ENCODE measurements at places on chromosomes 1 and 21.

DNA sequence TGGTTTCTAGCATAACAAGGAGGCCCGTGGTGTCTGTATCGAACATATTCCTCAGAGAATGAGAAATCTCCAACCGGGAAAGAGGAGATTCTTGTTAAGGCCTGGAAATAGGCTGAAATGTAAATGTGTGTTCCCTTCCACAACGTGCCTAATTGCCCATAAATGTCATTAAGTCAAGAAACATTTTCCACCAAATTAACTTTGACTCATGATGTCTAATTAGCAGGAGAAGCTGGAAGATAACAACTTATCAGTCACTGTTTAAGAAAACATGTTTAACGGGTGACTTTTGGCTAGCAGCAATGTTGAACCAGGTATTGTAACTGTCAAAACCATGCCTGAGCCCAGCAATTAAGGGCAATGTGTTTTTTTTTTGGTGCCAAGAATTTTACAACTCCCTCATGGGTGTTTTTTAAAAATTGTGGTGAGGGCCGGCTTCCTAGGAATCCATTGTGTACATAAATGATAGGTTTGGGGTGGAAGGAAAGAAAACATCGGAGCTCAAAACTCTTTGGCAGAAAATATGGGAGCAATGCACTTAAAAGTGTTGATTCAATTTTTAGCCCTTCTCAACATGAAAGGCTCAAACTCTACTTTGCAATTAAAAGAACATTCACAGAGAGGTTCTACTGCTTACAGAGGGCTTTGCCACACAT, 67.0 kb downstream of the OLIG1 start:
- DNase-seq, result no peak

- no peak for DNase-seq
Measured at GRCh38 chr21:44006656-44007055, 5.5 kb upstream of the TRAPPC10 start.

GRCh38 chr1:47998396-47998990, 1.3 kb upstream of the TRABD2B start:
- DNase-seq, result no peak

- DNase-seq, result no peak
Measured at GRCh38 chr21:23496729-23497128, 2110.6 kb downstream of the MRPL39 start.

GRCh38 chr1:60731321-60731720, 351.0 kb upstream of the NFIA start:
- DNase-seq, result no peak

DNA sequence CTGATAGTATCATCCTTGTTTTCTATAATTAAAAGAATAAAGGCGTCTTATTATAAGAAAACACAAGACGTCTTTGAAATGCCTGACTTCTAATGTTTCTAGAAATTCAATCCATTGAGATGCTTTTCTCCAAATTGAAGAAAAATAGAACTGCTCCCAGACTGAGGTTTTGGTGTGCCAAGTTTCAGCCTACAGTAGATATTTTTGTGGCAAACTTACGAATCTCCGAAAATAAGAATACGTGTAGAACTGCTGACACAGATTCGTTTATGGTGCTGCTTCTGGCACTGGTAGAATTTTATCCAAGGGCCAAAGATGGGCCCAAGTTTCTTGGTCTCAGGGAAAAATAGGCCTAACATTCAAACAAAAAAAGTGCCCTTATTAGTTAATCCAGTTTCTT, 554.5 kb upstream of the NR5A2 start:
- no peak for DNase-seq

DNA sequence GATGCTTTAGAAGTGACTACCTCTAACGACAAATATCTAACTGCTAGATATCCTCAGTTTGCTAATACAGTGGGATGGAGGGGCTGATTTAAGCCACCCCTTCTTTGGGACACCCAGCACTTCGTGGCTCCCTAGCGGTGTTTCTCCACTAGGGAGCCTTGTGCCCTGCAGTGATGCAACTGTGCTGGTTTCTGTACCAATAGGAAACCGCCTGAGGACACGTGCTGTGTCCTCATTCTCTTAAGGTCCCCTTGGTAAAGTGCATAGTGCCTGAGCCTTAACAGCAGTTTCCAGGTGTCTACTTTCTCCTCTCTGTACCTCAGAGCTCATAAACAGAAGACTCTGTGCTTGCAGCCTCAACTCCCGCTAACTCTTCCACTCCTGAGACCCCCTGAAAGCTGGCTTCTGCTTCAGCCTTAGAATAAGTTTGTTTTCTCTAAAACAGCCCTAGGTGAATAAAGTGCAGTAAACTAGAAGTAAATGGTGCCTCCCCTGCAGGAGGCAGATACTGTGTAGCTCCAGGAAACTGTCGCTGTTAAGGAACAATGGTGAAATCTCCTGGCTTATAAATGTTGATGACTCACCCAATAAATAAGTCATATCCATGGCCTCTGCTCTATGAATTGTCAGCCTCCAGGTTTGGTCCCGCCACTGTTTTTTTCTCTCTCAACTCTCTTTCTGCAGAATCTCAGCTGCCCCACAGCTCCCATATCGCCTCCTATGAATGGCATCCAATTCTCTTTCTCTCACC, 130.4 kb downstream of the AK5 start:
- DNase-seq, result no peak

GRCh38 chr1:94562519-94563260, 21.1 kb upstream of the F3 start:
- DNase-seq, result no peak

GRCh38 chr1:228851193-228851592, 115.9 kb downstream of the RHOU start:
- no peak for DNase-seq

DNA sequence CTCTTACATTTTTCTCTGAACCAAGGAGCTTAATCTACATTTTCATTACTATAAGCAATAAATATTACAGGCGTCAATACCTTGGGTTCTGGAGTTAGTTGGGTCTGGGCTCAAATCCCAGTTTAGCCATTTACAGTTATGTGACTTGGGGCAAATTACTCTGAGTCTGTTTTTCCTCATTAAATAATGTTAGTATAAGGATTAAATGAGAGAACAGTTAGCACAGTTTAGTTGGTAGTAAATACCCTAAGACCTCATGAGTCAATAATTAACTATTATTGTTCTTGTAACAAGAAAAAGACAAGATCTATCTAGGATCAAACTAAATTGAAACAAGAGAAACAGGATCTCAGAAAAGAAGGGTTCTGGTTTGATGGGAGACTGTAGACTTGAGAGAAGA, 4.6 kb downstream of the C1orf116 start:
- DNase-seq, result no peak

GRCh38 chr1:151976858-151977257, 16.8 kb downstream of the S100A10 start:
- DNase-seq, result no peak

- DNase-seq, result no peak
Measured at GRCh38 chr21:43873673-43874072, 8.7 kb downstream of the AGPAT3 start.

GRCh38 chr21:25385341-25385740, 221.9 kb downstream of the MRPL39 start:
- DNase-seq, result no peak

- no peak for DNase-seq
Measured at GRCh38 chr21:15686506-15686905, 43.3 kb upstream of the USP25 start.

GRCh38 chr1:6971048-6971447, 185.8 kb downstream of the CAMTA1 start:
- no peak for DNase-seq

DNA sequence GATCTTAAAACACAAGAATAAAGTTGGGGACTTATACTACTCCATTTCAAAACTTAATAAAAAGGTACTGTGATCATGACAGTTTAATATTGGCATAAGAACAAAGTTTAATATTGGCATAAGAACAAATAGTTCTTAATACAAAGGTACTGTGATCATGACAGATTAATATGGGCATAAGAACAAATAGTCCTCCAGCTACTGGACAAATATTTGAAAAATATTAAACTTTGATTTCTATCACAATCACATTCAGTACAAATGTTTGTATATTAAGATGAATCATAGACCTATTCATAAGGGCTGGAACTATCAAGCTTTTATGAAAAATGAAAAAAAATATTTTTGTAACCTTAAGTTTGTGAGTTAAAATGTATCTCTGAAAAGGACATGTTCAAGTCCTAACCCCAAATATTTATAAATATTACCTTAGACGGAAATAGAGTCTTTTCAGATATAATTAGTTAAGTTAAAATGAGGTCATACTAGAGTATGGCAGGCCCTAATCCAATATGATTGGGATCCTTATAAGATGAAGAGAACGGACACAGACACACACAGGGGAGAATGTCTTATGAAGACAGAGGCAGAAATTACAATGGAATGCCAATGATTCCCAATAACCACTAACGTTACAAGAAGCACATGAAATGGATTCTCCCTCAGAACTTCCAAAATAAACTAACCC, 79.1 kb upstream of the RGS1 start:
- no peak for DNase-seq

DNA sequence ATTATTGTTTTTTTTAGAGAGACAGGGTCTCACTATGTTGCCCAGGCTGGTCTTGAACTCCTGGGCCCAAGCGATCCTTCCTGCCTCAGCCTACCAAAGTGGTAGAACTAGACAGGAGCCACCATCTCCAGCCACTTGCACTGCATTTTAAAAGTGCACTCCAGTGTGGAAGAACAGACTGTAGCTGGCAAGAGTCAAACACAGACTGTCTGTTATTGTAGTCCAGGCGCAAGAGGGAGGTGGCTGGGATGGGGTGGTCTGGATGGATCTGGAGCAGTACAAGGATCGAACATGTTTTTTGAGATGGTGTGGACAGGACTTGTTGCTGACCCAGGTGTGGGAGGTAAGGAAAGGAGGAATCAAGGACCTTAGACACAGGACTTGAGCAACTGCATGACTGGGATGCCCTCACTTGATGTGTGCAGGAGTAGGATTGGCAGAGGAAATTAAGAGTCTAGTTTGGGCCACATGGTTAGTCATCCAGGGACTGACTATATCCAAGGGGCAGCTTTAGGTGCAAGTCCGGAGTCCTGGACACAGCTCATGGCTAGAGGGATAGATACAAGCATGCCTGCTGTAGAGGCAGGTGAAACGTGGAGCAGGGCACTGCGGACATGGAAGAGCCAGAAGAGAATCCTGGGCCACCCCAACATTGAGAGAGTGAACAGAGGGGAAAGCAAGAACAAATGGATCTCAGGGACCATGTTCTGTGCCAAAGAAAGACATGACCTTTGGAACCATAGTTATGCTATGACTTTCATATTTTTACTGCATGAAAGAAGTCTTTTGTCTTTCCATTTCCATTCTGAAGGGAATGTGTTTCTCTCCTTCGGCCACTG, 42.0 kb downstream of the ELK4 start:
- no peak for DNase-seq

GRCh38 chr1:36391271-36391670, 5.5 kb upstream of the STK40 start:
- no peak for DNase-seq

DNA sequence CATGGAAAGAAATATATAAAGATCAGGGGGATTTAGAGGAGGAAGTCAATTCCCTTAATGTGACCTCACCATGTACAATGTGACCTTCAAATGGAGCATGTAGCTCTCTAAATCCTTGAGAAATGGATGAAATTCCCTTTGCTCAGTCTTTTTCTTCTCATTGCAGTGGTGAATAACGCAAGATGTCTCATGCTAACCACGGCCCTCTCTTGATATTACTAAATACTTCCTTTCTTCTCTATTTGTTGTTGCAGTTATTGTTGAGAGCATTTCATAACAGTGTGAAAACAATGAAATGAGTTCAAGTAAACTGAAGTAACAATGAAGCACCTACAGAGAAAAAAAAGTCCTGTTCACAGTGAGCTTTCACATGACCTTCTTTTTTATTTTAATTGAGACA, 55.6 kb downstream of the ZNF281 start:
- DNase-seq, result no peak

- no peak for DNase-seq
Measured at GRCh38 chr1:158961178-158961577, 29.8 kb downstream of the PYHIN1 start.

- DNase-seq, result no peak
Measured at GRCh38 chr1:178652506-178653490, 72.2 kb upstream of the RALGPS2 start.

DNA sequence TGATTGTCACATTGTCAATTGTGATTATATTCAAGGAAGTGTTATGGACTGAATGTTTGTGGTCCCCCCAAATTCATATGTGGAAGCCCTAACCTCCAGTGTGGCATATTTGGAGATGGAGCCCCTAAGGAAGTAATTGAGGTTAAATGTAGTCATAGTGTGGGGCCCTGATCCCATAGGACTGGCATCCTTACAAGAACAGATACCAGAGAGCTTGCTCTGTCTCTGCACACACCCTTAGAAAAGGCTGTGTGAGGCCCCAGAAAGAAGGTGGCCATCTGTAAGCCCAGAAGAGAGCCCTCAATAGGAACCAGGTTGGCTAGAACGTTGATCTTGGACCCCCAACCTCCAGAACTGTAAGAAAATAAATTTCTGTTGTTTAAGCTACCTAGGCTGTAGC, 28.1 kb downstream of the VANGL1 start:
- DNase-seq, result no peak

DNA sequence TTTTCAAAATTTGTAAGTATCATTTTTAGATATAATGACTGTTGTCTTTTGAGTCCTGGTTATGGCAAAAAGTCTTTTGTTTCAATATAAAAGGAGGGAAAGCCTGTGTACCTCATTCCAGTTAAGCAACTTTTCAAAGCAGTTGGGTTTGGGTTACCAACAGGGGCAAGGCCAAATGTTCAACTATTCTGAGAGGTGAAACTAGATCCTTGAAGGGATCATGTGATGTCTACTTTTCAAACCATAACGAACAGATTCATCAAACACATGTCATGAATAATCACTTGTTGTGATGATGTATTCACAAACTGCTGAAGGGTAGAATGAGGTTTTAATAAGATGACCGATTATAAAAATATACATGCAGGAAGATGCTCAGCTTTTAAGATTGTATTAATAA, 171.3 kb downstream of the HHAT start:
- DNase-seq, result no peak

DNA sequence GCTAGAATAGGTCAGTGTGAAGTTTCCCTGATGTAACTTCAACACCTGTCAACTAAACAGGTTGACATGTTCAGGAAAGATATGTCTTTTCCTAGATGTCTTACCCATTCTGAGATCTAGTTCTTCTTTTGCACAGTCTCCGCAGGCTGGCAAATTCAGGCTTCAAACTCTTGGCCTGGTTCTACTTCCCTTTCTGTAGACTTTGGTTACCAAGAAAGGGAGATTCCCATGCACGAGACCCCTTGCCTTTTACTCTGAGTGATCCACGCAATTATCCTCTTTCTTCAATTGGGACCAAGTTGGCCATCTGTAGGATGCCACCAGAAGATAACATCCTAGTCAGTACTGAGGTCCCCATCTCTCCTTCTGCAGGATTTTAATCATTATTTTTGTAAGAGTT, 2.0 kb downstream of the CFAP45 start:
- no peak for DNase-seq

DNA sequence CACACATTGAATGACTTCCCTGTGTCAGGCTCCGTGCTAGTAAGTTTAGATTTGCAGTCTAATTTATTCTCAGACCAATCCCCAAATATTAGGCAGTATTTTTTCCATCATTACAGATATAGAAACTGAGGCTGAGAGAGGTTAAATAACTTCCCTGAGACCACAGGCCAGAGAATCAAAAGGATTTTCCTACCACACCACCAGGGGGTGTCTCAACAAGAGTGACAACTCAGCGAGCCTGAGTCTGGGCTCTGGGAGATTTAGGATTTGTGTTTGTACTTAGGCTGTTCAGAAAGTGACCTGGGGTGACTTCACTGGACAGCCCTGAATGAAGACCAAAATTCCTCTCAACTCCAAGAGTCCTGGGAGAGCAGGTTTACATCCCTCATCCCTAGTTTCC, 13.3 kb upstream of the LCE5A start:
- no peak for DNase-seq

- DNase-seq, result no peak
Measured at GRCh38 chr21:45550522-45551210, 8.4 kb upstream of the SLC19A1 start.

Data from T-helper 2 cell (primary cell).